ENCODE measurements at places on chromosomes 7 and 10.
A peak's percentile ranks its signal among the peaks of the same experiment; 100 is the strongest.

GRCh38 chr10:70851597-70852475 lies 36.1 kb downstream of the SGPL1 start:
- no peak for DNase-seq

- DNase-seq: no peak
Measured at GRCh38 chr10:86295351-86295750, 71.2 kb downstream of the GRID1 start.

DNA sequence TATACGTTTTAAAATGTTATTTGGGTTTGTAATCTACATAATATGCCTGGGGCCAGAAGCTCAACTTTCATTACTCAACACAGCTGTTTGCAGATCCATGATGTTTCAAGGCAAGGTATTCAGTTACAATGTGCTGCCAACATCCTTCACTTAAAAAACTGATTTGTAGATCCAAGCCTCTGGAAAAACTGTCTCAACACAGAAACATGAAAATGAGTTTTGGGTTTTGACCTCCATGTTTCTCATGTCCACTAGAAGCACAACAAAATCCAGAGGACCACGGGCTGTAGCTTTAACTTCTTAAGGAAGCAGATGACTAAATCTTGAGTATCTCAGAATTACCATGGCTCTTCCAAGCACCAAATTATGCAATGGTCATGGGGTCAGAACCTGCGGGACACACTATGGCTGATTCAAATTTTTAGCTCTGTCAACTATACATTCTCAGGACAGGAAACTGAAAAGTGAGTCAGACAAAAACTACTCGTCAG lies 247.1 kb upstream of the GRB10 start:
- no peak for DNase-seq

DNA sequence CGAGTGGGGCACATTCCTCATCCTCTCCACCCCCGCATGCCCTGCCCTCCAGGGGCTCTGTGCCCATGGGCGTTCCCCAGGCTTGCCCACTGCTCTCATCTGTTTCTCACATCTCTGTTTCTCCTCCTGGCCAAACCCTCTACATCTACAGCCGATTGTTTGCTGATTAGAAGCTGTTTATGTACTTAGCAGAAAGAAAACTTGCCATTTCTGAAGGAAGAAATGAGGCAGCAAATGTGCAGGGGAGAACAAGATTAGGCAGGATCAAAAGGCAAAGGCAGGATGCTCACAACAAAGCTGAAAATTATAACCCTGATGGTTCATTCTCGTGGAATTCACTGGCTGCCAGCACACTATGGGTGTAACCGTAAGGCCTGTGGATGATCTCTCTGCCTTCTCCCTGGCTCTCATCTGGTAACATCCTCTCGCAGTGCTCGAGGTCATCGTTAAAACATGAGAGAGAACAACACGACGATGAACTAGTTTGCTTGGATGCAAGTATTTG lies 111.6 kb upstream of the KLF14 start:
- DNase-seq: no peak

DNA sequence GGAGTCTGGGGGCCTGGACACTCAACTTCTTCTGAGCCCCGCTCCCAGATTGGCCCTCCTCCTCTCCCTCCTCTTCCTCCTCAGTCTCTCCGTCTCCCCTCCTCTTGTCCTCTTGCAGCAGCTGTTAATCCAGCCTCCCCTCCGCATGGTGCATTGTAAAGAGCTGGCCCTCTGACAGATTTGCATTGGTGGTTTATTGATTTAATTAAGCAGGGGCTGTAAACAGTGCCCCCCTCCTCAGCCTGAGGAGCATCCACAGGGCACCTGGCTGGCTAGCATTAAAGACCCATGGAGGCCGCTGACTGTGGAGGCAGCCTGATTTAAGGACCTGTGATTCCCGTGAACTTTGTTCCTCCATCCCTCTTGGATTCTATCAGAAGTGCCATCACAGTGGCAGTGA lies 28.9 kb upstream of the PCBD1 start:
- DNase-seq: no peak

GRCh38 chr7:64951250-64951848 lies 39.5 kb downstream of the ZNF117 start:
- DNase-seq: peak; percentile 86

GRCh38 chr10:88805361-88805760 lies 2.8 kb downstream of the LIPM start:
- no peak for DNase-seq

- no peak for DNase-seq
Measured at GRCh38 chr10:122013311-122013780, 24.4 kb downstream of the TACC2 start.

GRCh38 chr10:111506266-111507034 lies 429.6 kb downstream of the ADRA2A start:
- DNase-seq: no peak

- no peak for DNase-seq
Measured at GRCh38 chr7:150917969-150918368, 60.2 kb downstream of the KCNH2 start.

- peak; percentile 31 for DNase-seq
Measured at GRCh38 chr7:149261316-149261828, 624 bp upstream of the ZNF783 start.

- no peak for DNase-seq
Measured at GRCh38 chr10:130652544-130652943, 516.4 kb downstream of the GLRX3 start.

DNA sequence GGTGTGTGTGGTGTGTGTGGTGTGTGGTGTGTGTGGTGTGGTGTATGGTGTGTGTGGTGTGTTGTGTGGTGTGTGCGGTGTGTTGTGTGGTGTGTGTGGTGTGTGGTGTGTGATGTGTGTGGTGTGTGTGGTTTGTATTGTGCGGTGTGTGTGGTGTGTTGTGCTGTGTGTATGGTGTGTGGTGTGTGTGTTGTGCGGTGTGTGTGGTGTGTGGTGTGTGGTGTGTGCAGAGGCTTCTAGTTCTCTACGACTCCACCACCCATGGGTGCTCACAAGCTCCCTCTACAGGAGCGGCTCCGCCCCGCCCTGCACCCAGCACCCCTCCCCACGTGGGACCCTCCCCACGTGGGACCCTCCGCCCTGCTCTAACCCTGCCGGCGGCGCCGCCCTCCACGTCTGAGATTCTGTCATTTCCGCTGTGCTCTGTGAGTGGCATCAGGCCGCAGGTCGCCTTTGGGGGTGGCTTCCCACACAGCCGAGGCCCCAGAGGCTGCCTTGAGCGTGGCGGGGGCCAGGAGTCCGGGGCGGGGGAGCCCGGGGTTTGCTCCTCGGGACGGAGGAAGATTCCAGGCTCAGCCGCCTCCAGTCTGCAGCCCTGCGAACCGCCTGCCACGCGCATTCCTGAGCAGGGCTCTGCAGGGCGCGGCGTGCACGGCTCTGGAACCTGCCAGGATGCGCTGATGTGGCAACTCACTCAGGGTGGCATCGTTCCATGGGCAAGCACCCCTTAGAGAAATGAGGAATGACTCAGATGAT lies 37.0 kb upstream of the DNAJB6 start:
- peak; percentile 51 for DNase-seq

DNA sequence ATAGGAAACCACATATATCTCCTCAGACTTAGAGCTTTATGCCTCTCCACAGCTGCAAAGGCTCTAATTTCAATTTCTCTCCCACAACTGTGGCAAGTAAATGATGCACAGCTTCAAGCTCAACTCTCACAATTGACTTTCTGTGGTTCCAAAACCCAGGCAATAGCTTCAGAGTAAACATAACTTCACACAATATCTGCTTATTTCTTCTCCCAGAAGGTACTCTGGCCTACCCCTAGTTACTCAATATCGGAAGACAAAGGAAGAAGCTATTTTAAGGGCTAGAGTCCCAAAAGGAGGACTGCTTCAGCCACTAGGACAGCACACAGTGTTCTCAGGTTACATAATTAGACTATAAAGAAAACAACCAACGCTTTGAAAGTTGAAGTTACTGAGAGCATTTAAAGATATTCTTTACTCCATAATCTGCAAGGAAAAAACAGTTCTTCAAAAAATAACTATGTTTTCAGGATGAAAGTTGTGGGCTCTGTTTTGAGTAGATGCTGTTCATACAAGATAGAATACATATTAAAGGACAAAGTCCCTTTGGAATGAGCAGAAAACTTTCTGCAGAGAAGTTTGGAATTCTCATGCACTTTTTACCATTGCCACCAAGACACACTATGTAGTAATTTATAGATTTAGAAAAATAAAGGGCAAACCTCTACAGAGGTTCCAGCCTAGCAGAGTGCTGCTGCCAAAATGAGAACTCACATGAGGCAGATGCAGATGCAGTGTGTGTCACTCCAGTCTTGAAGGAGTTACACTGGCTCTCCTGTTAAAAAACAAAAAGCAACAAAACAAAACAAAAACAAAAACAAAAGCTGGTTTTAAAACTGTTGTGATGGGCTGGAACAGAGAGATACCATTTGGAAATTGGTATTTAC lies 81.8 kb downstream of the NT5C2 start:
- DNase-seq: no peak

DNA sequence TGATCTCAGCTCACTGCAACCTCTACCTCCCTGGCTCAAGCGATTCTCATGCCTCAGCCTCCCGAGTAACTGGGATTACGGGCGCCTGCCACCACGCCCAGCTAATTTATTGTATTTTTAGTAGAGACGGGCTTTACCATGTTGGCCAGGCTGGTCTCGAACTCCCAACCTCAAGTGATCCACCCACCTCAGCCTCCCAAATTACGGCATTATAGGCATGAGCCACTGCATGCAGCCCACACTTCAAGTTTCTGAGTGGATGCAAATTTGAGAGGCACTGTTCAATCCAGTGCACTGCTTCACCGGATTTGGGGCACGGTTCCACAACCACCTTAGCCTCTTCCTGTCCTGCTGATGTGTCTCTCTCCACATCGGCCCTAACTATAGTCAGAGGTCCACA lies 16.5 kb downstream of the CNPY1 start:
- DNase-seq: no peak

DNA sequence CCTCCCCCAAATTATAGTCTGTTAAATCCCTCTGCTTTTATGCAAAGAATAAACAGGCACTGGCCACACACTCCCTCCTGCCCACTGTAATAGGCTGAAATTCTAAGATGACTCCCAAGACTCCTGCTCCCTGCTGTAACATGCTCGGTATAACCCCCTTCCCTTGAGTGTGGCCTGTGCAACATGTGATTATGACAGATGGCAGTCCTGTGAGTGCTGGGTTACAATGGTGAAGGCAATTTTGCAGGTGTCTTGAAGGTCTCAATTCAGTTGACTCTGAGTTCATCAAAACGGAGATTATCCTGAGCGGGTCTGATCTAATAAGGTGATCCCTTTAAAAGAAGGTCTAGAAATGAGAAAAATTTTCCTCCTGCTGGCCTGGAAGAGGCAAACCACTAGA lies 55.9 kb downstream of the CREB3L2 start:
- no peak for DNase-seq

GRCh38 chr10:3564346-3565002 lies 220.5 kb downstream of the KLF6 start:
- no peak for DNase-seq

DNA sequence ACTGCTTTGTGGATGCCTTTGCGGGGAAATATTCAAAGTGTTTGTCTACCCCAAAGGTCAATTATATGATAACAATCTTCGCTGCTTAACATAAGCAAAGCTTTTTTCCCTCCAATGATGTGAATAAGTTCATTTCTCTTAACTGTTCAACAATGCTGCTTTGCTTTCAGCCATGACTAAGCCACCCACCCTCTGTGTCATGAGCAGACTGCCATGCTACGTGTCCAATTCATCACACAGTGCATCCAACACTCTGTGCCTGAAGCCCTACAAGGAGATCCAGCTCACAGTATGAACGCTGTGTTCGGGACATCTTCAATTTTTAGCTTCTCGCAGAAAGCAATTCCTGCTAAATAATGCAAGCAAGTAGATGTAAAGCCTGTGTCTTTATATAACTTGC lies 5.7 kb upstream of the TAS2R40 start:
- no peak for DNase-seq

DNA sequence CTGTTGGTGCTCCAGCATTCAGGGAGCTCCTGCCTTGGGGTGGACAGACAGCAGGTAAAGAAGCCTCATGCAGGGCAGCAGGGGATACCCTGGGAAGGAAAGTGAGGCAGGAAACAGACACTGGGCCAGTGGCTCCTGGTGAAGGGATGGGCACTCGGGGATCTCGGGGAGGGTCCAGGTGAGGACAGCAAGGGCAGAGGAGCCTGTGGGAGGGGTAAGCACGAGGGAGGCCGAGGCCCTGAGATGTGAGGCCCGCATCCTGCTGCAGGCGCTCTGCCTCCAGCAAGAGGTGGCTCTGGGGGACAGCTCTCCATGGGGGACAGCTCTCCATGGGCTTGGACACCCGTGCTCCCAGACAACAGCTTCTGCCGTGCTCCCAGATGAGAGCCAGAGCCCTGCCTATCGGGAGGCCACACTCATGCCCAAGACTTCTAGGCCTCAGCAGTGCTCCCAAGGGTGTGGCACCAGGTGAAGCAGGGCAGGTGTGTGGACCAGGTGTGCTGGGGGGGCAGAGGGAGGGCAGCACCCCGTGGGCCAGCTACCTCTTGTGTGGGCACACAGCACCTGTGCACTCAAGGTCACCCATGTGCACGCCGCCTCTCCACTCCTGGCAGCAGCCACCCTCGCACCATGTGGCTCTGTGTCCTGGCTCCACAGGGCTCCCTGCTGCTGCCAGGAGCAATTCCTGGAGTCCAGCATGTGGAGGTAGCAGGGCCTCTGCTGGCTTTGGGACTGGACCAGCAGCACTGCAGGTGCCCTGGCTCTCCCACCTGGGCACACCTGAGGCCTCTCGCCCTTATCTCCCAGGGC lies 93.6 kb upstream of the INSIG1 start:
- no peak for DNase-seq

- no peak for DNase-seq
Measured at GRCh38 chr10:96840841-96841518, 8.9 kb downstream of the LCOR start.

GRCh38 chr7:21030237-21030871 lies 243.7 kb upstream of the SP8 start:
- DNase-seq: no peak

- no peak for DNase-seq
Measured at GRCh38 chr7:46744957-46745706, 824.1 kb upstream of the IGFBP3 start.

DNA sequence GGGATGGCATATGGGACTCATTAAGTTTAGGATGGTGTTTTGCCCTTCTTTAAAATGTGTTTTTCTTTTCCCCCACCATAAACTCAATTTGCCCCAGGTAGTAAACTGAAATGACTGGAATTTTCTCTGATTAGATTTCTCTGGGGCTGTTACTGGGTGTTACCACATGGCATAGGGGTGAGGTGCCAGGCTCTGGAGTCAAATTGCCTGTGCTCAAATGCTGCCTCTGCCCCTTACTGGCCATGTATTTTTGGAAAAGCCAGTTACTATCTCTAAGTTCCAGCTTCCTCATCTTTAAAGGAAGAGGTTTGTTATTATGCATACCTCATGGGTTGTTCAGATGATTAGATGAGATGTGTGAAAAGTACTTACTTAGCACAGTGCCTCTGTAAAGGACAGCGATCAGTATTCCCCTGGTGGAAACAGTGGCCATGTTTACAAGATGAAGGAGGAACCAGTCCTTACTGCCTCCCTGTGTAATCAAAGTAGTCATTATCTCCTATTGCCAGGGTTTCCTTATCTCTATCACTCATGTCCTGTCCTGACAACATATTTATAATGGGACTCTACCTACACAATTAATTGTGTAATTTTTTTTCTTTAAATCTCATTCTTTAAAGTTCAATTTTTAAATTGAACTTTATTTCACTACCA lies 352.0 kb downstream of the KCNMA1 start:
- no peak for DNase-seq

GRCh38 chr7:117098457-117098856 lies 145.2 kb downstream of the ST7 start:
- DNase-seq: no peak

GRCh38 chr10:34759837-34760215 lies 55.3 kb downstream of the PARD3 start:
- DNase-seq: no peak

Data from NAMALWA (cell line).